SJCRH30 (cell line): ENCODE measurements at places on chromosomes 7 and 10.

DNA sequence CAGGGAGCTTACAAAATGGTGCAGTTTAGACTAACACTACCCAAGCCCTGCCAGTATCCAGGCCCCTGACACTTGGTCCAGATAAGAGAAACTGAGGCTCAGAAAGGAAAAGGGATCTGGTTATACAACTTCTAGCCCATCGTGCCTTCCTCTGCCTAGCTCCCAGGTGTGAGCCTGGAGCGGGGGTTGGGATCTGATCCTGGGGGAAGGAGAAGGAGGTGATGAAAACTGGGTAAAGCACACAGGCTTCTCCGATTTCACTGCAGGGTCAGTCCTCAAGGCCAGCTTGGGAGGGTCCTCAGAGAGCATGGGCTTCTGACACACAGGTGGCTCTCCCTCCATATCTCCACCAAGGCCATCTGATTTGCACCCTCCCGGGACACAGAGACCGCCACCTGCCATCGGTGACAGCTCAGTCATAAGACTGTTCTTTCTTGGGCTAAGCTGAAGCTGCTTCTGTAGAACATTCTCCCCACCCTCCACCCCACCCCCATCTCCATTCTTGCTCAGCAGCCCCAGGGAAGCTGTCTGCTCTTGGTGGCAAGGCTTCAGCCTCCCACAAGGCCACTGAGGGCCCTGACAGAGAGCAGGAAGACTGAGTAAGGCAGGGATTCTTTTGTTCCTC is 16.4 kb downstream of the SRRM3 start:
- DNase-seq = no peak

GRCh38 chr10:51224671-51225161 is 150.4 kb downstream of the PRKG1 start:
- no peak for DNase-seq

GRCh38 chr7:36190447-36191291 is 37.6 kb downstream of the EEPD1 start:
- DNase-seq = no peak

DNA sequence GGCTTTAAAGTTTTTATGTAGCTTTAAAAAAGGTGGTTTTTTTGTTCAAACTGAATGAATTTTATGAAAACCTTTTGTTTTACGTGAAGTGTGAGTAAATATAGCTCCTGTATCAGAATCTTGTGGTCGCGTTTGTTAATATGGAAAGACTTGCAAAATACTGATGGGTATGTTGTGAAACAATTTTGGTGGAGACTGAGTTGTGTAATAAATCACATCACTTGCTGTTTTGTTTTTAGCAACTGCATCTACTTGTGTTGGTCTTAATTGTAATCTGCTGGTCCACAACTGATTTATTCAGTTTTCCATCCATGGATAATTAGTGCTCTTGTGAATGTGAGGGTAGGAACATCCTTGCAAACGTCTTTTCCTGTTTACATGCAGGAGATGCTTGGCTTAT is 10.5 kb downstream of the PLXDC2 start:
- no peak for DNase-seq

- DNase-seq = no peak
These were observed 603.1 kb upstream of the MGMT start for GRCh38 chr10:128863823-128864405.

DNA sequence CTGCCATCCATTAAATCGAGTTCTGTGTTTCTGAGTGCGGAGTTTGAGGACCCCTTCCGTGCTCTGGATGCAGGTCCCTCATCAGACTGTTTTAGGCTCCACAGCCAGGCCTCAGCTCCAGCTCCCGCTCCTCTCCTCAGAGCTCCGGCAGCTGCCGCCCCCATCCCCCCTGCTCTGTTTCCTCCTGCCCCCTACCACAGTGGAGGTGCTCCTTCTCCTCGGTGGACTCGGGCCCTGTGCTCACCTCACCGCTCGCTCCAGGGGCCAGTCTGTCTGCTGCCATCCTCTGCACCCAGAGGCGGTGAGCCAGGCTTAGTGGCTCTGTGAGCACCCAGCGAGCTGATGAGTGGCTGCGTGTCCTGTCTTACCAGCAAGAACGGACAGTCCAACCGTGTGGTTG is 21.4 kb upstream of the PRKAR1B start:
- no peak for DNase-seq
